NCI-H82 (cell line): ENCODE measurements at places on chromosomes 1 and 21.
A peak's percentile ranks its signal among the peaks of the same experiment; 100 is the strongest.

DNA sequence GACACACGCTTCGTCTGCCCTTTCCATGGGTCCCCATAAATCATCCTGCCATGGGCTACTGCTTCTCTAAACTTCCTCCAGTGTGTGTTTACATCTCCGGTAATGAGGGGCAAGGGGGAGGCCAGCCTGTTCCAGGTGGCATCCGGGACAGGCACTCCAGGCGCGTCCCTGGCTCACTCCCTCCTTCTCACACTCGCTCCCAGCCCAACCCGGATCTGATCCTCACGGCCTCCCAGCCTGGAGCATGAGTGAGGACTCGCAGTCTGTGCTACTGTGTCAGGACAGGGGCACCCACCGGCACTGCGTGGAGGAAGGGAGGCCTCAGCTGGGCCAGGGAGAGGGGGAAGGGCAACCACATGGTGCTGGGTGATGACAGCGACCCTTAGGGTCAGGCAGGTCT lies 225.4 kb downstream of the TRABD2B start:
- no peak for DNase-seq

DNA sequence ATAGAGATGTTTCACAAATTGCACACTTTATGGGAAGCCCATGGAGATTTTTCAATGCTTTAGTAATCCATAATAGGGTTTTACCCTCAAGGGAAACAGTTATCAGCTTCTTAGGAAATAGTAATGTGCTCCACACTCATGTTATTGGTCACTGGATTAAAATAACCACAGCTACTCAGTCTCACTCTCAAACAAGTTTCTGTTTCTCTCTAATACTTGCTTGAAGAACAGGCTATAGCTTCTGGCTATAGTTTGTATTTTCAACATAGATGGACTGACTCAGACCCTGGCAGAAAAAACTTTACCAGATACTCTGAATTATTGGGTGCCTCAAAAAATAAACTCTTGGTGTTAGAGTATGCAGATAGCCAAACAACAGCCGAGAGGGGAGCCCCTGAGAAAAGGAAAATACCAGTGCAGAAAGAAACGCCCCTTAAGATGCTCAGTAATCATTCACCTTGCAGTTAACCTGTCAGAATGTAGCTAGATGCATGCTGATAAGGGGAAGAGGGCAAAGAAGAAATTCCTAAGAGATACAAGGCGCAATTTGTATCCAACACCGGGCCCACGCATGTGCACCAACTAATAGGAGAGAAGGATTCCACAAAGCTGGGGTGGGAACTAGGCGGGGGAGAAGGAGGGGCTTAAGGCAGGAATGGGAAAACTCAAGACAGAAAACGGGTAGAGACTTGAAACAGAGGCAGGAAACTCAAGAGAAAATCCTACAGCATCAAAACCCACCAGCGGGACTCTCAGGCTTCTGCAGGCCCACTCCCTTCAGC lies 30.4 kb upstream of the PDE4B start:
- DNase-seq: no peak

DNA sequence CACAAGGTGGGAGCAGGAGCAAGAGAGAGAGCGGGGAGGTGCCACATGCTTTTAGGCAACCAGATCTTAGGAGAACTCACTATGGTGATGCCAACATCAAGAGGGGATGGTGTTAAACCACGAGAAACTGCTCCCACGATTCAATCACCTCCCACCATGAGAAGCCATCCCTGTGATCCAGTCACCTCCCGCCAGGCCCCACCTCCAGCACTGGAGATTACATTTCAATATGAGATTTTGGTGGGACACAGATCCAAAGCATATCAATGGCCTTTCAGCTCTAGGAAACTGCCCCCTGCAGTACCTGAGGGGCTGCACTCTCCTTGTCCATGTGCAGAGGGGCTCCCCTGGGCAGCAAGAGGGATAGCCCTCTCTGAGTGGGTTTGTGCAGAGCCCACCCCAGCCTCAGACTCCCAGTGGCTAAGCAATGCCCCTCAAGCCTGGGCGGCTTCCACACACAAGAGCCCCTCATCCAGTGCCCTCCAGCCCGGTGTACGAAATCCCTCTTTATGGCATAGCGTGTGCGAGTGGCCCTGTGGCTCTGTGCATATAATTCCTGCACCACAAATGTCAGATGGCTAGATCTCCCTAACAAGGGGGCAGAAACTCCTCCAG lies 15.5 kb upstream of the PRDM16 start:
- DNase-seq: no peak

DNA sequence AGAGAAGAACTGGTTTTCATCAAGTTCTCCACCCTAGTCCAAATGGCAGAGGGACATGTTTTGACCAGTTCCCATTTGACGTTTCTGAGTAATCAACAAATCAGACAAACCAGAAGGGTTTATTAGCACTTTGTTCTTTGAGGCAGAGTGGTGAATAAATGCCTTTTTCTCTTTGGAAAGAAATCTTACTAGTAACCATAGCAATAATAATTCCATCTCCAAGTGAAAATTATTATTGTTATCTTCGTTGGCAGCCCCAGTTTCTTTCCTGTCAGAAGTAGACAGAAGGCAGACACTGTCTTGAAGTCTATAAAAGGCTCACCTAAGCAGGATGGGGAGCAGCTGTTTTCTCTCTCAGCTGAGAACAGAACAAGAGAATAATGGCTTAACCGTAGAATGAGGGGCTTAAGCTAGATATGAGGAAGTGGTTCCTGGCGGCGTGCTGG lies 391.6 kb downstream of the PBX1 start:
- peak; percentile 31 for DNase-seq

- DNase-seq: peak; percentile 36
These were observed 38.6 kb downstream of the CAPN2 start for GRCh38 chr1:223750730-223751570.

DNA sequence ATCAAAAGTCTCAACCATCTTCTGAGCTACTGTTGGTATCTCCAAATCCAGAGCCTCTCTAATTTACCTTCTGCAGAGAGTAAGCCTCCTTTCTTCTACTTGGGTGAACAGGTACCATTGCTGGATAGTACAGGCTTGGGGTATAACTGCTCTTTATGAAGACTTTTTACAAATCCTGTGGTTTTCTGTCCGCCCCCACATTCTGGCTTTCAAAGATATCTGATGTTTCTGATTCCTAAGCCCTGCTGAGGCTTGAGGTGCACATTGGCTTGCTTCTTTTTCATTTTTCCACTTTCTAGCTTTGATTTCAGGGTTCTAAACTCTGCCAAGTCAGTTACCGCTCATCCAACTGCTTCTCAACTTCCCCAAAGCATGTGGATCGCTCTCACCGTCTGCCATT lies 37.1 kb downstream of the TENT5C start:
- no peak for DNase-seq

- DNase-seq: peak; percentile 86
These were observed 20.4 kb upstream of the GNG12 start for GRCh38 chr1:67853704-67854103.

DNA sequence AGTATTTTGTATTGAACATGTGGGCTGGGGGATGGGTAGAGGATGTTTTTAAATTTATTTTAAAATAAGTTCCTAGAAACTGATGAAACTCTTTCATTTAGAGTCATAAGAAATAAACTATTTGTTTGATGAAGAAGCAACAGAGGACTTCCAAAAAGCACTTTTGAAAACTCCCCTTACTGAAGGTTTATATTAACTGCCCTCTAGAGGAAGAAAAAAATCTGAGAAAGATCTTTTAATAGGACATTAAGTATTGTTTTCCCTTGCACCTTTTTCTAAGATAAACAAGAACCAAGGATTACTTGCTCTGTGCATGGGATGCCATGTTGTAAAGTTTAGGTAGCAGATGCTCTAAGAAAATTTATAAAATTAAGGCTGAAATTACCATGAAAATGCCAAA lies 14.1 kb downstream of the DISP1 start:
- no peak for DNase-seq

- DNase-seq: no peak
These were observed 25.1 kb upstream of the TSPEAR start for GRCh38 chr21:44736291-44737004.

DNA sequence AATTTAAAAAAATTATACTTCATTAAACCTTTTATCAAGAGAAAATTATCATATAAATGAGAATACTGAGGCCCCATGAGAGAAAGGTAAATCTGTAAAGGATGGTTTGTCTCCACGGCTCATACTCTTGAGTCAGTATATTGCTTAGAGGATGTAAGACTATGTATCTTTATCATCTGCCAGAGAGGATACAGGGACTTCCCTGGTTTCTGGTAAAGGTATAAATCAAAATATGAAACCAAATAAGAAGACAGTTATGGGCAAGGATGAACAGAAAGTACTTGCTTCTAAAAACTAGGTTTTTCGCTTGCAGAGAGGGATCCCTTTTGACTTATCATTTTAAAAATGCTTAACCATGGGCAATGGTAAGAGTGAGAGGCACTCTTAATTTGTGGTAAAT lies 112.4 kb downstream of the POU2F1 start:
- DNase-seq: no peak

DNA sequence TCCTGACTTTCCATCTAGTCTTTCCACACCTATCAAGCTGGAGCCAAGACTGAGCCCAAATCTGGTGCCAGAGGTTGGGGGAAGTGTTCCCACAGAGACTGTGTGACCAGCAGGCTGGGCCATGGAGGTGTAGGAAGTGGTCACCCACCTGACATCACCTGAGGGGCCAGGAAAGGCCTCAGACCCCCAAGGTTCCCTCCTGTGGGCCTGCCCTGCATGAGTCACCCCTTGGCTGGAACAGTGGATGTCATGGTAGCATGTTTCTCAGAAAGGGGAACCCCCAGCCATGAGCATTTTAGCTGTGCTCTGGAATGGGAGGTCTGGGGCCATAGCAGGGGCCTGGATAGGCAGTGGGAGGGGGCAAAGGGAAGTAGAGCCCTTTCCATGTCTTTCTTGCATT lies 5.7 kb upstream of the TNFRSF8 start:
- DNase-seq: no peak

GRCh38 chr21:42463861-42464515 lies 32.0 kb downstream of the RSPH1 start:
- DNase-seq: peak; percentile 74

DNA sequence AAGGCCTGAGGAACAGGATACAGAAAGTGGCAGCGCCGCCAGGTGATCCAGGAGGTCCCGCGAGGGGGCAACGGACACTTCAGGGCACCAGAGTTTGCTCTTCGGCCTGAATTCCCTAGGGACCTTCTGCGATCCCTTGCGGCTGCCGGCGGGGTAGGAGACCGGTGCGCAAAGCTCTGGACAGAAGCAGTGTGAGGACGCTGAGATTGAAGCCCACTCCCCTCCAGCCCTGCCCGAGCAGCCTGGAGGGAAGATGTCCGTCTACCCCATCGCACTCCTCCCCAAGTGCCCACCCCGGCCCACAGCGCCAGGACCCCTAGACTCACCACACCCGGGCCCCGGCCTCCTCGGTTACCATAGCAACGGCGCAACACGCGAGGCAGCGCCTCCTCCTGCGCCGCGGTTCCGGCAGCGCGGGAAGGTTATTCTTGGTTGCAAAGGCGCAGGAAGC lies at the start of gene ANKRD45:
Gene ANKRD45, minus strand, starts transcription at position 361 of the 451 bp plus-strand sequence. CDS start 10,433 bp downstream, outside the sequence.
- peak; percentile 41 for DNase-seq

GRCh38 chr1:69438056-69438795 lies 129.5 kb upstream of the LRRC7 start:
- no peak for DNase-seq
